ENCODE measurements at places on chromosomes 16 and 17.

DNA sequence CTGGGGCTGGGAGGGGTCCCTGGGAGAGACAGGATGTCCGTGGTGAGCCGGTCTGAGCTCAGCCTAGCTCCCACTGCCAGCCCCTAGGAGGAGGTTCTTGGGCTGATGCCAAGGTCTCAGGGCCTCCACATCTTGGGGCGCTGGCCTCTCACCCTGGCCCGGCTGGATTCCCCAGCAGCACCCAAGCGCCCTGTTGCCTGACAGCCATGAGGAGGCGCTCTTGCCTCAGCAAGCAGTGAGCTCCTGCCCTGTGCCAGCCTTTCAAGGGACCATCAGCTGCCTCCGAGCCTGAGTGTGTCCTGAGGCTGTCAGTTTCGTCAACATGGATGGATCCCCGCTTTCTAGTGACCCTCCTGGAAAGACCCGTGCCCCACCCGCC is 234.9 kb upstream of the CIBAR2 start:
- no peak for DNase-seq

DNA sequence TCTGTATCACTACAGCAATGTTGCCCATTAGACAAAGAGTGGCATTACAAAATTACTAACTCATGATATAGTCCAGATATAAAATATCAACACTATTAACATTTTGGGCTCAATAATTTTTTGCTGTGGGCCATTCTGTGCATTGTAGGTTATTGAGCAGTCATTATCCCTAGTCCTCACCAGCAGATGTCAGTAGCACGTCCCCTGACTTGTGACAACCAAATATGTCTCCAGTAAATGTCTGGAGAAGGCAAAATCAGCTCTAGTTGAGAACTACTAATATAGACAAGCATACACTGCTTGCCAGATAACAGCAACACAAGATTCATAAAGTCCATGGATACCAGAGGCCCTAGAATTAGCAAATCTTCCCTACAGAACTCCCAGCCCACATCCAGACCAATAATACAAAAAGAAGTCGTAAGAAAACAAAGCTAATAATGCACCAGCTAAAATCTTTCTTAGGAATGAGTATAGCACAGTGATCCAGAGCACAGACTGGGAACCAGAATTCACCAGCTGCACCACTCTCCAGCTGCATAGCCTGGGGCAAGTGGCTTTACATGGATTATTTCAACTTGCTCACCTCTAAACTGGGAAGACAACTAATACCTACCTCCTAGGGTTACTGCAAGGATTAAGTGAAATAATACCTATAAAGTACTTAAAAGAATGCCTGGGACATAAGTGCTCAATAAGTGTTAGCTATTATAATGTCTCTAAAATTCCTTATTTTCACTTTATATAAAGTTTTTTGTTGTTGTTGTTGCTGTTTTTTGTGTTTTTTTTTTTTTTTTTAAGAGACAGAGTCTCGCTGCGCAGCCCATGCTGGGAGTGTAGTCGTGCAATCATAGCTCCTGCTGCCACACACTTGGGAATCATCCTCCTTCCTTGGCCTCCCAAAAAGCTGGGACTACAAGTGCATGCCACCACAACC is 23.7 kb downstream of the HELZ start:
- DNase-seq, result no peak

GRCh38 chr17:82178499-82179261 is 34.0 kb downstream of the CCDC57 start:
- DNase-seq, result no peak

GRCh38 chr17:14815079-14815478 is 450.0 kb downstream of the PMP22 start:
- no peak for DNase-seq

DNA sequence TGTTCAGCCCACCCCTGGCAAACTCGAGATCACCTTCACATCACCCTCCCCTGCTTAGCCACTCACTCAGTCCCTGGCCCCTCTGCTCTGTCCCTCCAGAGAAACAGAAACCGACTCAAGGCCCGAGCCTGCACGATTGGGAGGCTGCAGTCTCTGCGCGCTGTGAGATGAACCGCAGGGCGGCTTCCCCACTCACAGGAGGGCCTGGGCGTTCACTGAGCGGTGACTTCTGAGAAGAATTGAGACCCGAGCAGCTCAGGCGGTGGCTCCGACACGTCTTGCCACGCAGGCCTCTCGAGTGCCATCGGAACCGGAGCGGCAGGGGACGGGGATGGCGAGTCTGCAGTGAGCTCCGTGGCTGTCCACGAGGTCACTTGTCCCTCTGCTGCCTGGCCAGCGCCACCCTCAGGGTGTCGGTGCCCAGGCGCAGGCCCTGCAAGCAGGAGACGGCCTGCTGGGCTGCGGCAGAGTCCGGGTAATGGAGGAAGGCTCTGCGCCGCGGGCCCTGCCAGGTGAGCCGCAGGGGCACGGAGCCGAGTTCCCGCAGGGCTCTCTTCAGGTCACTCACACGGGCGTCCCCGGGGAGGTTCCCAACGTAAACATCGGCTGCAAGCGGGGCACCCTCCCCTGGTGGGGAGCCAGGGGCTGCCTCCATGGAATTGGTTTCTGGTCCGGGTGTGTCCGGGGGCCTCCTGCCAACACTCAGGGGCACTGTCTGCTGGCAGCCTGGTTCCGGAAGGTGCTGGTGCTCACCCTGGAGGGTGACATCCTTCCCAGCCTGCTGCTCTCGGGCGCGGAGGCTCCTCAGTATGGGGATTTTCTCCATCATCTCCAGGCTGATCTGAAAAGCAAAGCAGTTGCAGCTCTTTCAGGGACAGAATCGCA is 21.6 kb downstream of the FOXF1 start:
- no peak for DNase-seq

DNA sequence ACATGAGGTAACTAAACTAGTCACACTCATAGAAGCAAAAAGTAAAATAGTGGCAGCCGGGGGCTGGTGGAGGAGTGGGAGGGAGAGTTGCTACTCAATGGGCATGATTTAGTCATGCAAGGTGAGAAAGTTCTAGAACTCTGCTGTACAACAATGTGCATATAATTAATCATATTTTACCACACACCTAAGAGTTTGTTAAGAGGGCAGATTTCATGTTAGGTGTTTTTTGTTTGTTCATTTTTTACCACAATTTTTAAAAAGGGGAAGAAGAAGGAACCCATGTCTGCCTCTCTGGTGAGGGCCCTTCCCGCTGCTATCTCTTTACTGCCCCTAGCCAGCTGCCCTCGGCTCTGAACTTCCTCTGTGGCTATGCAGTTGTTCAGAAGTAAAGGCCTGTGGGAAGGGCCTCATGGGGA is 11.2 kb downstream of the CD300LB start:
- DNase-seq, result no peak

GRCh38 chr16:2095918-2096582 is 39.6 kb downstream of the PKD1 start:
- DNase-seq, result no peak

GRCh38 chr16:73047536-73048291 is at the start of gene ZFHX3:
TSS of gene ZFHX3 (minus strand) at chr16:73048128. CDS start at chr16:72960145, 87,983 bp downstream.
- DNase-seq, result no peak
